Ovary (tissue), 10 donors: ENCODE measurements at places on chromosomes 5 and 9. TPM values are rescaled to one million over a fixed set of nuclear protein-coding genes. Genes with fewer than 3 reads are reported as not detected.

- DNase-seq = no peak
These were observed 5.2 kb downstream of the SURF4 start for GRCh38 chr9:133370685-133371084.

DNA sequence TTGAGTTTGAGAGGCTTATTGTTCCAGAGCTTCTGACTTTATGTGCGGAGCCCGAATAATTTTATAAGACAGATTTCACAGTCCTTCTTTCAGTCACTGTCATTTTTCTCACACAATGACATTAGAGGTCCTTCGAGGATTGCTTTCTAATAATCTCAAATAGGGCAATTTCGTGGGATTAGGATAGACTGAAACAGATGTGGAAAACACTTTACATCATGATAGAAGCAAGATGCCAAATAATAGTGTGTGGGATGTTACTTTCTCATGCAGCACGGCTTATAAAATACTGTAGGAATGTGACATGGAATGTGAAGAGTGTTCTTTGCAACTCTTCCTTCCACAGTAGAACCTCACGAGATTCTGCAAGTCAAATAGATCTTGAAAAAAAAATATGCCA, 451.3 kb downstream of the SEMA5A start:
- DNase-seq = no peak

DNA sequence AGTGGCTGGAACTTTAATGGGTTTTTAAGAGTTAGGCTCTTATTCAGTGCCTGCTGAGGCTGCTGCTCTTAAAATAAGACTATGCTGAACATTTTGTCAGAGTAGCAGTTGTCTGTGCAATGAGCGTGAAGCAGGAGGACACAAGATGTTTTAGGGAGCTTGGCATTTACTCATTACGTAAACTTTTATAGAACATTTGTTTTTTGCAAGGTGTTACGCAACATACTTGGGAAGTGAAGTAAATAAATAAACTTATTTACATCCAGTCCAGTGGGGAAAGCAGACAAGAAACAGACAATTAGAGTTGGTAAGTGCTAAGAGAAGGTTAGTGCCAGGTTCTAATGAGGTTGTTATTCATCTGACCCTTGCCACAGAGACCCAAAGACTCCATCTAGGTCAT, 226.0 kb downstream of the HINT1 start:
- no peak for DNase-seq

DNA sequence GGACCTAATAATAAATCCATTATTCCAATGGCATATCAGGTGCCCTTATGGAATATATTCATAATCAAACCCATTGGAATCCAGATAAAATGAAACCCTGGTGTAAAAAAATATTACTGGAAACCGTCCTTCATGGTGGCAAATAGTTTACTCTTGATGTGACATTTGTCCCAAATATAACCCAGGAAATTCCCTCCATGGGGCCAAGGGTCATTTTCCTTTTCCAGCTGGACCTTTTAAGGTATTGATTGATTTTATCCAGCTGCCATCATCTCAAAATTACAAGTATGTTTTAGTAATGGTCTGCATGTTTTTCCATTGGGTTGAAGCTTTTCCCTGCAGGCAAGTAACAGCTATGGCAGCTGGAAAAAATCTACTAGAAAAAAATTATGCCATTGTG, 8.4 kb upstream of the UGT3A1 start:
- DNase-seq = no peak

Gene PHF24
- 1.0 TPM for total RNA-seq

Gene IFNA2
- not detected for total RNA-seq

- no peak for DNase-seq
These were observed 509.8 kb downstream of the CSNK1G3 start for GRCh38 chr5:124021776-124022175.

DNA sequence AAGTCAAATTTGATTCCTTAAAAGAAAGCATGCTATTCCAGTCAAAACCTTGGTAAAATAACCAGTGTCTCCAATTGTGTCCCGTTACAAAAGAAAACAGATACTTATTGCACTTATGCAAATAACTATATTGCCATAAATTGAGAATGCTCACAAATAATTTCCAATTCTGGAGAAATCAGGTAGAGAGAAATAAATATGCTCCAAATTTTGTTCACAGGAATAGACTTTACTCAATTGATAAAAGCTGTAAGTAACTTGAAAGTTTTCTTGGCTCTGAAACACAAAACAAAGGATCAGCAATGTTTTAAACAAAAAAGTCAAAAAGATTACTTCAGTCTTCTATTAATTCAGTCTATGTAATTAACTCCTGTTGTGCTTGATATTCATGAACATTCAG, 7.8 kb upstream of the DTWD2 start:
- no peak for DNase-seq

Gene PCDHAC1
- 0.50 TPM for total RNA-seq

GRCh38 chr5:130216286-130216685, 312.0 kb downstream of the CHSY3 start:
- no peak for DNase-seq

GRCh38 chr9:84478996-84479395, 138.4 kb upstream of the SLC28A3 start:
- no peak for DNase-seq

DNA sequence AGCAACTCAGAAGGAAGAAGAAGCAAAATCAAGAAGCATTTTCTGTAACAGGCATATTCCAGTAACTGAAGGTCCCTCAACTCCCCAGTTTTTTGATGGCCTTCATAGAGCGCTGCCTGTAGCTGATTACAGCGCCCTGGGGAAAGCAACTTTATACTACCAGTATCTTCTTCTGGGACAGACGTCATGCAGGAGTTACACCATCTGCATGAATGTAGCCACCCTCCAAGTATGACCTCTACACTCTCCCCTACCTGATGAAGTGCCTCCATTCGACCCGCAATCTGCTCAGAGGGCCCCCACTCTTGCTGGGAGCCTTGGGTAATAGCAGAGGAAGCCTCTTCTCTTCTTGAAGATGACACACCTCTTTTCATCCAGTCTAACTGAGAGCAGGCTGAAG, 21.0 kb upstream of the SH3TC2 start:
- DNase-seq = no peak
